WERI-Rb-1 (cell line): ENCODE measurements at places on chromosomes 7 and 10.

DNA sequence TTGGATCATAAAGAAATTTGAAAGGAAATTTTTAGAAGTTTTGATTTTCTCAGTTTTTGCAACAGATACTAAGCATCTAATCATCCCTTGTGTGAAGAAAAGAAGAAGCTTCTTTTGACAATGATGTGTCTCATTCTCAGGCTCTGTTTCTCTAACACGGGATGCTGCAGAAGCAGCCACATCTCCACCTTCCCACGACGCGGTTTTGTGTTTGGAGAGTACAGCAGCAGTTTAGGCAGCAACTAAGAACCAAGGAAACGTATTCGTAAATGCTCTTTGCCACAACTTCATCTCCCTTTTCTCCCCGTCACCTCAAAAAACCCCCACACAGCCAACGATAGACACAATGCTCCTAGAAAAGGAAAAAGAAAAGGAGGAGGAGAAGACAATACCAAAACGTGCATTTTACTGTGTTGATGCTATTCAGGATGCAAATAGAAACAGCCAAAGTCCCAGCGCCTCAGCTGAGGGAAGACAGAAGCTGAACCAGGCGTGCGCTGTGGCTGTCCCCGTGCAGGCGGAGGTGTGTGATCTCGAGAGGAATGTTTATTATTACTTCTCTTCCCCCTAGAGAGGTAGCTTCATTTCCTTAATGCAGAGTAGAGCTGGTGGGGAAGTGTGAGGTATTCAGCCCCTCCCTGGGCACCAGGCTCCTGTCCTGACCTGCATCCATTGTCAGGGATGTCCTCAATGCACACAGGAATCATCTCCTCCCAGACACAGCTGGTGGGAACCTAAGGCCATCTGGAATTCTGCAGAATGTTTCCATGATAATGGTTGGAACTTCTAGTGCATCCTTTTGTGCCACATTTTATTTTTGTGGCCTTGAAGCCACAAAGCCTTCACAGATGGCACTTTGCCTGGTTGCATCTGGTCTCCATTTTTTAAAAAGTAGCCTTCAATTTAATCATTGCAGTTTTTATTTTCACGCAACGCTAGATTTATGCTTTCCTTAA, 174.6 kb upstream of the KLF6 start:
- DNase-seq, result no peak

- DNase-seq, result no peak
Measured at GRCh38 chr7:107505997-107506673, 36.3 kb downstream of the GPR22 start.

DNA sequence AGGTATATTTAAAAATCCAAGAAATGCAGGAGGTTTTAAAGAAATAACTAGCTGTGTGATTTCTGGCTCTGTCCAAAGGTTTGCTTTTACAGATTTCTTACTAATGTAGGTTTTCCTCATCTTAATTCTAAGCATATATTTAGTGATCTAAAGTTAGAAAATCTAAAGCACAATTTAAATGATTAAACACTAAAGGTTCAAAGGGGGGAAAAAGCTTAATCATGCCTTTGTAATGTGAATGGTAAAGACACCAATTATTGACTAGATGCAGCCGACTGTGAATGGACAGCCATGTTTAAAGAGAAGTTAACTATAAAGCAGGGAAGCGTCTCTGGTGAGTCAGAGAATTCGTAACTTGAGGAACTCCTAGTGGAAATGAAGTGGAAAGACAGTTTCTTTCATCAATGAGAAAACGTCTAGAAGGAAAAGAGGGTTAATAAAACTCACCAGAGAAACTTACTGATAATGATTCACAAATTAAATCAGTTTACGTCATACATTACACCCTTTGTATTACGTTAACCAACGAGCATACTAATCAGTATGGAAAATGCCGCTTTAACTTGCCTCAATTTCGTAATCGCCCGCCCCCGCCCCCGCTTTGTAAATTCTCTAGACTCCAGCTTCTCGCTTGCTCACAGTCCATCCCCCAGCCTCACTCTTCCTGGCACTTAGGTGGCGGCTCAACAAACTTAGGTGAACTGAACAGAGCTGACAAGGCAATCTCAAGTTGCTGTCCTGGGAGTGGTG, 1.1 kb upstream of the HBP1 start:
- DNase-seq, result no peak

DNA sequence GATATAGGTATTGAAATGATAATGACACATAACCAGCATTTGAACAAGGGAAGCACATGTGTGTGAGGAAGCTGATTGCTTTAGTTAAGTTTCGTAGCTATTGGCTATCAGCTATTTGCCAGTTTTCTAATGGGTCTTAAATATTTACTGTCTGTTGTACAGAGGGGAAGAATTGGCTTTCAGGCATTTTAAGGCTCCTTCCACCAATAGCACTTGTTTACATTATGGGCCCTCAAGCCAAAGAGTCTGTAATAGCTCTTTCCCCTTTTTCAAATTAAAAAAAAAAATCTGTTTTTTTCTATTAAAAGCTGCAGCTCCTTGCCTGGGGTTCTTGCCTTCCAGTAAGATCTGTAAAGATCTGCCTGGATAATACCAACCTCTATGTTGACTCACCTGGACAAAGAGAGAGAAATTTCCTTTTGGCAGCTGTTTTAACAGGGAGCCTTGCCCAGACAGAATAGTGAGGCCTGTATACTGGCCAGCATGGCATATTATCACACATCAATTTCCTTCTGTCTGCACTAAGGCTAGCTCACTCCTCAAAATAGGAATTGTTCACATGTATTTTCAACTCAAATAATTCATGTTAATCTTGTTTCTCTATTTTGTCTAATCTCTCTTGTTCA, 104.7 kb upstream of the LRGUK start:
- no peak for DNase-seq

DNA sequence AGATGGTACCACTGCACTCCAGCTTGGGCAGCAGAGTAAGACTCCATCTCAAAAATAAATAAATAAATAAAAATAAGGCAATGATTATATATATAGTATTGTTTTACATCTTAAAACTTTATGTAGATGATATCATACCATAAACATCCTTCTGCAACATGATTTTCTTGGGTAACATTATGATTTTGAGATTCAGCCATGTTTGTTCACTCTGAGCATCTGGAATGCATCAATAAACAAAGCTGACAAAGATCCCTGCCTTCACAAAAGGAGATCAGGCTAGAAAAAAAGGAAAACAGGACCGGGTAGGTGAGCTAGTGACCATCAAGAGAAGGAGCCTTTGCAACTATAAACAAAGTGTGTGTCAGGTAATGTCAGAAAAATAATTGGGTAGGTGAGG, 31.9 kb upstream of the KAT6B start:
- DNase-seq, result no peak

DNA sequence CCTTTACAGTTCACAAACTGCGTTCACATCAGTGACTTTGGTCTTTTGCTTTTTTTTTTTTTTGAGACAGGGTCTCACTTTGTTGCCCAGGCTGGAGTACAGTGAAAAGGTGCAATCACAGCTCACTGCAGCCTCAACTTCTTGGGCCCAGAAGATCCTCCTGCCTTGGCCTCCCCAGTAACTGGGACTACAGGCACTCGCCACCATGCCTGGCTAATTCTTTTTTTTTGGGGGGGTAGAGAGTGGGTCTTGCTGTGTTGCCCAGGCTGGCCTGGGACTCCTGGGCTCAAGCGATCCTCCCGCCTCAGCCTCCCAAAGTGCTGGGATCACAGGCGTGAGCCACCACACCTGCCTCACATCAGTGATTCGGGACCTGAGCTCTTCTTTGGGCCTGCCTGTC, 35.7 kb upstream of the UNCX start:
- no peak for DNase-seq

- no peak for DNase-seq
Measured at GRCh38 chr10:9297580-9297979, 1243.1 kb downstream of the GATA3 start.

- DNase-seq, result no peak
Measured at GRCh38 chr10:53088961-53089360, 316.4 kb upstream of the MBL2 start.

GRCh38 chr10:48475943-48476278, 129.0 kb downstream of the ARHGAP22 start:
- DNase-seq, result no peak

- DNase-seq, result peak; percentile 56
Measured at GRCh38 chr7:97215556-97215955, 98.1 kb downstream of the SDHAF3 start.

GRCh38 chr10:99328579-99329303, 415 bp upstream of the CNNM1 start:
- no peak for DNase-seq

- DNase-seq, result no peak
Measured at GRCh38 chr7:143012001-143012400, 14.9 kb downstream of the OR9A2 start.

- no peak for DNase-seq
Measured at GRCh38 chr7:46239846-46240245, 318.8 kb upstream of the IGFBP3 start.

- no peak for DNase-seq
Measured at GRCh38 chr10:60281792-60282353, 107.8 kb downstream of the ANK3 start.

GRCh38 chr7:37277513-37277912, 171.2 kb downstream of the ELMO1 start:
- no peak for DNase-seq

DNA sequence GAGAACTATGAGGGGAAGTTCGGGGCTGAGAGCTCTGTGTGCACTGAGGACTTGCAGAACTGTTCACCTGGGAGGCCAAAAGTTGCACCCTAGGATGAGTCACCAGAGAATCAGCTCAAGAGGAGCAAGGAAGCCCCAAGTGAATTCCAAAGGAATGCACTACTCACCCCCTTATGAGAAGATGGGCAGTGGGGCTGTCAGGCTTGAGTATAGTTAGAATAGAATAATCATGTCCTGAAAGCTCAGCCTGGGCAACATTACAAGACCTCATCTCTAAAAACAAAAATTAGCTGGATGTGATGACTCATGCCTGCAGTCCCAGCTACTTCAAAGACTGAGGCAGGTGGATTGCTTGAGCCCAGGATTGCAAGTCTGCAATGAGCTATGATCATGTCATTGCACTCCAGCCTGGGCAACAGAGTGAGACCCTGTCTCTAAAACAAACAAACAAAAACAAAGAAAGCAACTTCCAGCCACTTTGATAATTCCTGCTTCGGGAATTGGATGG, 30.0 kb downstream of the MAP3K8 start:
- DNase-seq, result no peak

DNA sequence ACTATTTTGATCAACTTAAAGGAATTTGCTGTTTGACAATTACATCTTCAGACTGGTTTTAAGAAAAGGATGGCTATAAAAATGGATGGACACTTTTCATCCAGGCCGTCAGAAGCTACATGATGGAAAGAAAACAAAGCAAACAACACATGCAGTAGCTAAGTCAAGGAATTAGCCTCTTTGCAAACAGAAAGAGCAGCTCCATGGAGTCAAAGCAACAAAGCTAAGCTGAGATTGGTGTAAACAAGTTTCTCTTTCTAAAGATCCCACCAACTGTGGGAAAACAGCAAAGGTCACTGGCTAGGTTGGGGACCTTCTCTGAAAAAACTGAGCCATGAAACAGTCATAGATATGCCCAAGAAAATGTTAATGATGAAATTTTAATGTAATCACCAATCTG, 98.9 kb downstream of the RNF133 start:
- no peak for DNase-seq

- DNase-seq, result peak; percentile 7
Measured at GRCh38 chr10:43202657-43203447, 64.0 kb downstream of the RASGEF1A start.

- no peak for DNase-seq
Measured at GRCh38 chr10:120431251-120431651, 25.8 kb upstream of the PLPP4 start.

DNA sequence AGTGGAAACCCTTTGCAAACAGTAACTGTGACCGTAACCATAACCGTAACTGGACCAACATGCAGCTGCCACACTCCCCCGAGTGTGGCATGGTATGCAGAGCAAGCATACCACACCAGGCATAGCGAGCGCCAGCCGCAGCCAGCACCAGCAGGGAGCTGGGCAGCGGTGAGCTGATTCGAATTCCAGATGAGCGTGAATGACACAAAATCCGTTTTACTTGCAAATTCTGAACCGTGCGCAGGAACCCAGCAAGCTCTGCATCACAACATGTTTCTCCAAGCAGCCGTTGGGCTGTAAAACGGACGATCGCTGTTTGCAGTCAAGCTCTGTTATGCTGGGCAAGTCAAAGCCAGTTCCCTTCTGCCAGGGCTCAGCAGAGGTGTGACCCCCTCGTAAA, 111.1 kb downstream of the OAT start:
- no peak for DNase-seq

DNA sequence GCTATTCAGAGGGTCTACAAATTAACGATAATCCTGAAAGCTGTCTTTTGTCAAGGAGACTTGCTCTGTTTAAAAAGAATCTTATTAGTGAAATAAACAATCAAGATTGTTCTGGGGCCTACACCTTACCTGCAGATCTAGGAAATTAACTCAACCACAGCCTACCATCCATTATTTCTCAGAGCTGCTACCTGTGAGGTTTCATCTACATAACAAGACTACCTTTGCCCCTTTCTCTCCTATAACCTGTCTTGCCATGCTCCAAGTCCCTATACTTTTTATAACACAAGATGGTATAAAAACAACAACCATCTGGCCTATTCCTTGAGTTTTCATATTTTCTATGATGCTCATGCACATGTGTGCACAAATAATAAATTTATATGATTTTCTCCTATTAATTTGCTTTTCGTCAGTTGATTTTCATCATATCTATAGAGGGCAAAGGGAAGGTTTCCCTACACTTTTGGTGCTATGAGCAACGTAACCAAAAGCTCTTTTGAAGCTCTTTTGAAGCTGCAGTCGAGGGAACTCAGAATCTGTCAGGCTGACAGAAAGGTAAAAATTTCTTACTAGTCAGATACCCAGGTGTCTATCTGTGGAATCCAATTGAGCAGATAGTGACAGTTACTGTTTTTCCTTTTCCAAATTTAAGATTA, 138.1 kb downstream of the CACNA2D1 start:
- no peak for DNase-seq

DNA sequence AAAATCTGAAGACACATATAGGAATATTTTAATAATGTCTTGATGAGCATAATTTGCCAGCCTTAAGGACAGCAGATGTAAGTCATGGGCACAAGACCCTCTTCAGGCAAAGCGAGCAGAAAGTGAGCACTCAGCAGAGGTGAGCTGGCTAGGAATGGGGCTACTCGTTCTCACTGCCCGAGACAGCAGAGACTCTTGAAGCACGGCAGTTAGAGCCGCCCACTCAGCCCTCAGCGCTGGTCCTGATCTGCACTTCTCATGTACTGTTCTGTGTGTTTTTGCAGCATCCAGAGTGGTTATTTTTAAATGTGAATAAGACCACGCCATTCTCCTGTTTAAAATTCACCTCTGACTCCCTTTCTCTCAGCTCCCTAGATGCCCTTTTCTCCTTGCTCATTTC, 65.3 kb downstream of the GFRA1 start:
- DNase-seq, result no peak

GRCh38 chr7:152617056-152617455, 58.9 kb downstream of the XRCC2 start:
- no peak for DNase-seq
